CMK (cell line): ENCODE measurements at places on chromosomes 1 and 21.

DNA sequence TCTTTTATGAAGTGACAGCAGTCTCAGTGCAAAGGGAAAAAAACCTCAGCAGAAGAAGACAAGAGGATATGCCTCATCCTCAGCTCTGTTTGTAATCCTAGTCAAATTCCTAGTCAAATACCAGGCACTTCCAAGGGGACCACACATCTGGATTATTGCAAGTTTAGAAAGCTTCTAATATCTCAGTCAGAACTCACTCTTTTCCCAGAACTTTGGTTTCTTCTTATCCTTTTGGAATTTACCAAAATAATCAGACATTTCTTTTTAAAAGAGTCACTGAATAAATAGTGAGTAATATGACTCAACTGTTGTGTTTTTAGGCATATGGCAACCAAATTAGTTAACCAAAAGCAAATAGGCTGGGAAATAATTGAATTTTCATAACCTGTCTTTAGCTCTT lies 47.8 kb downstream of the PRRX1 start:
- no peak for DNase-seq

DNA sequence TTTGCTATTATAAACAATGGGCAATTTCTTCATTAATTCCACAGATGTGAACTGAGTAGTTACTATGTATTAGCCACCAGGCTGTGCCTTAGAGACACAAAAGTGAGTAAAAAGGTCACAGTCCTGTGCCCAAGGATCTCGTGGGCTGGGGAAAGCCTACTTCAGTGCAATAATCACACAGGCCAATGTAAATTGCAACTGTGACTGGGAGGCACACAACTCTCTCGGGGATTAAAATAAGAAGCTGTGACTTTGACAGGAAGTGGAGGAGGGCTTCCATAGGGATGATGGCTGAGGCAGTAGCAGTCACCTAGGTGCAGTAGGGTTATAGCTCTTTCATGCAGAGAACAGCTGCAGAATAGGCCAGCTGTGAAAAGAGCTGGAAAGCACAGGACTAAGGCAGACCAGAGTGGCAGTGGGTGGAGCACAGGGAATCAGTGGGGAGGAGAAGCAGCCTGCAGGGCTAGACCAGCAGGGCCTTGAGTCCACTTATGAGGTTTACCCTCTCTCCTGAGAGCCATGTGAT lies 121.9 kb downstream of the MAB21L3 start:
- DNase-seq = no peak

DNA sequence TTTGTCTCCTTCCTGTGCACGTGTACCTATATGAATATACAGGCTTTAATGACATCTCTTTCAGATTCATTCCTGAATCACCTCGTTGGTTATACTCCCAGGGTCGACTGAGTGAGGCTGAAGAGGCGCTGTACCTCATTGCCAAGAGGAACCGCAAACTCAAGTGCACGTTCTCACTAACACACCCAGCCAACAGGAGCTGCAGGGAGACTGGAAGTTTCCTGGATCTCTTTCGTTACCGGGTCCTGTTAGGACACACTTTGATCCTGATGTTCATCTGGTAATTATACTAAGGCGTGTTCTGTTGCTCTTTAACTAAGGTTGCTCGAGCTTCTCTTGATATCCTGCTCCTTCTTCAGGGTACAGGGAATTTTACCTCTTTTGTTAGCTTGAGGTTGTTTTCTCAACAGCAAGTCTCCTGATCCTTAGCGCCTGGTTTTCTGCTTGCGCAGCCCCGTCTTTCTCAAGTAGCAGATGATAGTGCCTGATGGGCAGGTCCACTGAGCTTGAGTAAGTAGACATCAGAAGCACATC lies 55.1 kb downstream of the SLC22A15 start:
- DNase-seq = no peak

DNA sequence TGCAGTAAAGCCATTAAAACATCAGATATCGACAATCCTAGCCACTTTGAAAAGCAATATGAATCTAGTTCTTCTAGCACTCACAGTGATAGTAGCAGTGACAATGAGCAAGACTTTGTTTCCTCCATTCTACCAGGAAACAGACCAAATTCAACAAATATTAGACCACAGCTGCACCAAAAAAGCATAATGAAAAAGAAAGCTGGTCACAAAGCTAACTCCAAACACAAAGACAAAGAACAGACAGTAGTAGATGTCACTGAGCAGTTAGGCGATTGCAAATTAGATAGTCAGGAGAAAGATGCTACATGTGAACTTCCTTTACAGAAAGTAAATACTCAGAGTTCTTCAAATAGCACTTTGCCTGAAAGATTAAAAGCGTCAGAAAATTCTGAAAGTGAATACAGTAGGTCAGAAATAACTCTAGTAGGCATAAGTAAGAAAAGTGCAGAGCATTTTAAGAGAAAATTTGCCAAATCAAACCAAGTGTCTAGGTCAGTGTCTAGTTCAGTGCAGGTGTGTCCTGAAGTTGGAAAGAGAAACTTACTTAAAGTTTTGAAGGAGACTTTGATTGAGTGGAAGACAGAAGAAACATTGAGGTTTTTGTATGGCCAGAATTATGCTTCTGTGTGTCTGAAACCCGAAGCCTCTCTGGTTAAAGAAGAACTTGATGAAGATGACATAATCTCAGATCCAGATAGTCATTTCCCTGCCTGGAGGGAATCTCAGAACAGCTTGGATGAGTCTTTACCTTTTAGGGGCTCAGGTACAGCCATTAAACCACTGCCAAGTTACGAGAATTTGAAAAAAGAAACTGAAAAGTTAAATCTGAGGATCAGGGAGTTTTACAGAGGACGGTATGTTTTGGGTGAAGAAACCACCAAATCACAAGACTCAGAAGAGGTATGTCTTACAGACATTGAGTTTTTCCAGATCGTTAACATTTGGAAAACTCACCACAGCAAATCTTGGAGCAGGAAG lies 24.9 kb downstream of the RPAP2 start:
- DNase-seq = no peak

GRCh38 chr1:5707566-5708345 lies 284.5 kb downstream of the NPHP4 start:
- no peak for DNase-seq
